Pancreas (tissue), 10 donors: ENCODE measurements at places on chromosomes 3 and 15. TPM values are rescaled to one million over a fixed set of nuclear protein-coding genes. Genes with fewer than 3 reads are reported as not detected.

SYNM gene
- total RNA-seq = 3.1 TPM

ZNF80 gene
- total RNA-seq = not detected

DNA sequence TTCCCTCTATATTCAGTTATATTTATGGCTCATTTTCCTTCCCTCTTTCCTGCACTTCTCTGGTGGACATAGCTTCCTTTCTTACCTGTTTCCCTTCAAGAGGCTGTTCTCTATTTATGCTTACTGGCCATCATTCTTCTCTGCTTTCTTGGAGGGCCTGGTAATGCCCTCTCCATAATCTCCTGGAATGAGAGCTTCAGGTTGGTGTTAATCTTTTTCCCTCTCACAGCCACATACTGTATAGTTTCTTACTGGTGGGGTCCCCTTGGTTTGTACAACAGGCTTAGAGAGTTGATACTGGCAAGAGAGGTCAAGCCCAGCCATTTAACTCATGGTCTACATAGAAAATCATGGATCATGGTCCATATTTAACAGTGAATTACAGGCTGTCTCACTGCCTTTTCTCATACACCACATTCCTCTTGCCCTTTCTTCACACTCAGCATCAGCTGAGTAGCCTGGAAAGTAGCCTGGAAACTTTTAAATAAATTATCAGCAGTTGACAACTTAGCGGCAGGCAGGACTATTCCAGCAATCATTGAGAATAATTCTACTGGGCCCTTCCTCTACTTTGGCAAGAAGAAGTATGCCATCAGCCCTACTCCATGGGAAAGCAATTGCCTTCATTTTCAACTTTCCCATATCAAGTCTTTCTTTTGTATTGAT lies 38.0 kb upstream of the DPH6 start:
- DNase-seq = no peak

DAPK2 gene
- total RNA-seq = 5.8 TPM

CCDC39 gene
- not detected for total RNA-seq

FBXO40 gene
- total RNA-seq = 0.12 TPM

GRCh38 chr15:67829647-67830504 lies 4.6 kb downstream of the SKOR1 start:
- DNase-seq = no peak

DNA sequence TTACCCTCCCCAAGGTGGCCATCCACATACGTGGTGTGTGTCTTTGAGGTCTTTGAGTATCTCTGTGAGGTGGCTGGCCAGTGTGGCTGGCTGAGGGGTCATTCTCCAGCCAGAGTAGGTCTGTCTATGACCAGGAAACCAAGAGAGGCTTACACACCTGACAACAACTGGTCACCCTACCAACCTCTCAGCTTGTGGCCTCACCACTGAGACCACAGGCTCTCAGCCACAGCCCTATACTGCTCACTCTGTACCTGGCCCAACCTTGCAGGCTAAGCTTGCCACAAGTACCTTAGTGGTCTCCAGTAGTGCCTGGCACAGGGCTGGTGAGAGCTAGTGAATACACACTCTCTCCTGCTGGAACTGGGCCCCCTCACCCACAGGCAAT lies 5.1 kb downstream of the HEMK1 start:
- no peak for DNase-seq

GRCh38 chr3:194326192-194326967 lies 24.7 kb downstream of the CPN2 start:
- DNase-seq = no peak

GRCh38 chr3:159029306-159030026 lies 227.6 kb downstream of the MFSD1 start:
- no peak for DNase-seq

DNA sequence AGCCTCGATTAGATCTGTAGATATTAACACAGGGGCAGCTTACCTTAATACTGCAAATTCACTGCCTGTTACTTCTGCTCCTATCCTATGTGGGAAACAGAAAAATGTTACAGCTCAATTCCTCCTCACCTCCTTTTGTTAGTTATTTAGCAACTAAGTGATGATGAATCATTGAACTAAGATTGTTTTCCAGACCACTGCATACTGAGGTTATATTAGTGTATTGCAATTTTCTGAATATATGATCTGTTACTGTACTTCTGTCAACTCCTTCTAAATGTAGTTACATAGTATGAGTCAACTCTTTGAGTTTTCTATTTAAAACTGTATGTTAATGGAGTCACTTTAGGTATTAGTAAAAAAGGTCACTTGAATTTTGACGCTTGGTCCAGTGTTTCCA lies 331.5 kb upstream of the SLCO3A1 start:
- no peak for DNase-seq

ZNF197 gene
- total RNA-seq = 12.1 TPM

- DNase-seq = no peak
These were observed 990.4 kb upstream of the CADM2 start for GRCh38 chr3:83968356-83968755.

DNA sequence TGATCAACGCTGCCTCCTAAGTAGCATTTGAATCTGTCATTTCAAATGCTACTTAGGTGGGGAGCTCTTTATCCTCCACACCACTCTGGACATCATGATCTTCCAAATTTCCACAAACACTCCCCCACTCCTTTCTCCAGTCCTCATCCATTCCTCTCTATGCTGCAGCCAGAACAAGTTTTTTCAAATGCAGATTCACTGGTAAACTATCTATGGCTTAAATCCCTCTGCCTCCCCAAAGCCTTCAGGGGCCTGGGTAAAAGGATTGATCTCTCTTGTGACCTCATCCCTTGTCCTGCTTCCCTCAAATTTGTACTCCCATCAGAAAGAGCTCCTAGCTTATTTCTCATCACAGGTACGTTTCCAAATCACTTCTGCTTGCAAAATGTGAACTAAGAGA lies 1.3 kb upstream of the AEN start:
- DNase-seq = no peak

DNA sequence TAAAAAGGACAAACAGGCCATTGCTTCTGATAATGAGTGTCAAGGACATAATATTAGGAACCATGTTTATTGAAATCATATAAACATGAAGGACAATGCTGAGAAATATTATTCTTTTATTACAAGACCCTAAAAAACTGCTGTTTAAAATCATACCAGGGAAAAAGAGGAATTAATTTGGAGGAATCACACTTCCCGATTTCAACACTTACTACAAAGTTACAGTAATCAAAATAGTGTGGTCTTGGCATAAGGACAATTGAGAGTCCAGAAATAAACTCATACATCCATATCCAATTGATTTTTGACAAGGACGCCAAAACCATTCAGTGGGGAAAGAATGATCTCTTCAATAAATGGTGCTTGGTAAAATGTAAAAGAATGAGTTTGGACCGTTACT lies 13.0 kb downstream of the CYP1A1 start:
- DNase-seq = no peak

- no peak for DNase-seq
These were observed 327.7 kb upstream of the NAALADL2 start for GRCh38 chr3:174531262-174531982.

STIMATE gene
- total RNA-seq = 15.1 TPM

GRCh38 chr3:184381261-184382224 lies 1.7 kb downstream of the CHRD start:
- peak; percentile 20 for DNase-seq

DNA sequence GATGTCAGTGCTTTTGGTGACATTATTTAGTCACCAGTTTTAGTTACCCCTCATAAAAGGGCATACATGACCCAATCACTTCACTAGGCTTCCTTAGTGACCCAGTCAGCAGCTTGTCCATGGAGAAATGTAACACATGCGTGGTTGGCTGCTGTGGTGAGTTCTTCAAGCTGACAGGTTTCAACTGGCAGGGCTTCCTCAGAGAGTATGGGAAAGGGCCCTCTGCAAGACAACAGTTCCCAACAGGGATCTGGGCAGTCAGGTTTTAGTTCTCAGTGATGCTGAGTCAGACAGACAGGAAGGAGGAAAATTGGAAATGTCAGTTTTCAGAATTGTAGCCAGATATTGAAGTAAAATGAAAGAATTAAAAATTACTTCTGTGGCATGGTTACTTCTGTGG lies 282.5 kb downstream of the TBL1XR1 start:
- DNase-seq = peak; percentile 29

DNA sequence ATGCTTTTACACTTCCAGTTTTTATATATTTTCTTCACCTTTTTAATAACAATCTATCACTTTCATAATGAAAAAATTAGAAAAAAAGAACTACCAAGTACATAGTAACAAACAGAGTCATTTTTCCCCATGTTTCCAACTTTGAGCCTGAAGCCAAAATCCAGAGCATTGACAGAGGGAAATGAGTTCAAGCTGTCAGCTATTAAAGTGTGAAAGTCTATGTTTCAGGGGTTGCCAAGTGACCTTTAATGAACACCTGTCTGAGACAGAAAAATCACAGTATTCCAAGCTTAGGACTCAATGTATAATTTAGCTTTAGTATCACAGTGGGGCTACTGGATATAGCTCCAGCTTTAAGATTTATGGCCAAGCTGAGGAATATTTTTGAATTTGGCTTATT lies 128.3 kb upstream of the GADL1 start:
- DNase-seq = no peak

GRCh38 chr3:57949344-57949743 lies 58.9 kb upstream of the FLNB start:
- peak; percentile 16 for DNase-seq

CEP70 gene
- total RNA-seq = 23.5 TPM
